ENCODE measurements at places on chromosomes 5 and 9. TPM values are rescaled to one million over a fixed set of nuclear protein-coding genes. Genes with fewer than 3 reads are reported as not detected.

Gene DIPK1B
- 6.6 TPM for total RNA-seq

Gene SH3TC2
- 0.30 TPM for total RNA-seq

Gene TLX3
- 20.1 TPM for total RNA-seq

DNA sequence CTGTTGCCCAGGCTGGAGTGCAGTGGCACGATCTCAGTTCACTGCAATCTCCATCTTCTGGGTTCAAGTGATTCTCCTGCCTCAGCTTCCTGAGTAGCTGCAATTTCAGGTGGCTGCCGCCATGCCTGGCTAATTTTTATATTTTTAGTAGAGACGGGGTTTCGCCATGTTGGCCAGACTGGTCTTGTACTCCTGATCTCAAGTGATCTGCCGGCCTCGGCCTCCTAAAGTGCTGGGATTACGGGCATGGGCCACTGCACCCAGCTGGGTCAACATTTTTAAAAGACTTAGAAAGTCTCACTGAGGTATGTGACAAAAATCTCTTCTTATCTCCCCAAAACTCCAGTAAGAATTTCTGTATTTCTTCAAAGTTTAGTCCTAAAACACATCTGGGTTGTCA is 211.6 kb downstream of the CTNND2 start:
- no peak for DNase-seq

Gene CSF1R
- not detected for total RNA-seq

- DNase-seq = no peak
Measured at GRCh38 chr5:38657020-38657419, 100.6 kb upstream of the LIFR start.

Gene CBY3
- total RNA-seq = not detected

- DNase-seq = no peak
Measured at GRCh38 chr9:129209580-129209979, 31.5 kb upstream of the IER5L start.

Gene APBA1
- 1.7 TPM for total RNA-seq

- no peak for DNase-seq
Measured at GRCh38 chr9:18126831-18127498, 347.0 kb upstream of the ADAMTSL1 start.

Gene PCDHA5
- 0.39 TPM for total RNA-seq

DNA sequence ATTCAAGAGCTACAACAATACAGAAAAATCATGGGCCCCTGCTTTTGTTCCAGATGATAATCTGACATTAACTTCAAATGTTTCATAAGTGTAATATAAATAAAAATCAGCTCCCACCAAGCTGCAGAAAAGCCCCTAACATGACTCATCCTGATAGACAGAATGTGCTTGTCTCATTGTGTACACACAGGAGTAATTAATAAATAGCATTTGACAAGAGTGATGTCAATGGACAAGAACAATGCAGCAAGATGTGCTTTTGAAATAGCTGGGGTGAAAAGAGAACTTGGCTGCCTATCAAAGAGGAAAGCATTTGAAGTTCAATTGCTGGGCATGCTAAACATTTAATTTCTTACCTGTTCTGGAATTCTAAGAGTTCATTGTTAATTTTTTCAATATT is 79.2 kb downstream of the DNAH5 start:
- no peak for DNase-seq

Gene REEP2
- total RNA-seq = 12.3 TPM

DNA sequence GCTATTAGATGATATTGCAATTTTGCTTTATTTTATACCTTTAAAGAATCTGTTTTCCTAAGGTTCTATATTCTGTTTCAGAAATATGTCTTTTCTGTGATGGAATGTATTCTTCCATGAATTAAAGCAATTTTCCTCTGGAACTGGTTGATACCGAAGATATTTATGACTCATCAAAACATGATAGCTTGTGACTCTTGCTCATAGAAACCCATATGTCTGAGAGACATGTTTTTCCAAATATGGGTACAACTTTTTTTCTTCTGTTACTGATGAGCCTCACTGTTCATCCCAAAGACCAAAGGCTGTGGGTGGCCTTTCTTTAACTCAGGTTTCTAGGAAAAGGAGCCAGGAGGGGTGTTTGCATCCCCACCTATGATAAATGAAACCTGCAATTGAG is 126.1 kb upstream of the PAPPA start:
- peak; percentile 35 for DNase-seq

- DNase-seq = no peak
Measured at GRCh38 chr5:144195448-144195847, 24.8 kb downstream of the KCTD16 start.

- no peak for DNase-seq
Measured at GRCh38 chr5:41517909-41518308, 7.5 kb upstream of the PLCXD3 start.

GRCh38 chr9:97591535-97591934 is 41.6 kb downstream of the TSTD2 start:
- DNase-seq = no peak

DNA sequence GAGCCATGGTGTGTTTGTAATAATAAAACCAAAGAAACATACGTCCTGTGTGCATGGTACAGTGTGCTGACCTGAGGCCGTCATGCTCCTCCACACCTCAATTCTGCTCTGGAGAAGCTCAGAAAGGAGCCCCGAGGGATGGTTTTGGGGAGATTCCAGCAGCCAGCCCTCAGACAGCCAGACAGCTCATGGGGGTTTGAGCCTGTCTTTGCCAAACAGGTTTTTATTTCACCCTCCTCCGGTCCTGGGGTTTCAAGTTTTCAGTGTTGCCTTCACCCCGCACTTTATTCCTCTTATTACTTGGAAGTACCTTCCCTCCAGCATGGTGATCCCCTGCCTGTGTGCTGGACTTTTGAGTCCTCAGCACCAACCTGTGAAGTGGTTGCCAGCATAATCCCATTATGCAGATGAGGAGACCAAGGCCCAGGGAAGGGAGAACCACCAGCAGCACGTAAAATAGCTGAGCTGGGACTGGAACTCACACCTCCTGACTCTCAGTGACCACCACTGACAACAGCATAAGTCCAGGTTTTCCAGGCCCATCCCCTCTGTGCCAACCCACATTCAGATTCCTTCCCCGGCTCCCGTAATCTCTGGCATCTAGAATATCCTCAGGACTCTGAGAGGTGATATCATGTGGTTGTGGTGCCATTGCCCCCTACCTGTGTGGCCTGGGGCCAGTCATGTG is 35.1 kb downstream of the TGFBI start:
- no peak for DNase-seq

DNA sequence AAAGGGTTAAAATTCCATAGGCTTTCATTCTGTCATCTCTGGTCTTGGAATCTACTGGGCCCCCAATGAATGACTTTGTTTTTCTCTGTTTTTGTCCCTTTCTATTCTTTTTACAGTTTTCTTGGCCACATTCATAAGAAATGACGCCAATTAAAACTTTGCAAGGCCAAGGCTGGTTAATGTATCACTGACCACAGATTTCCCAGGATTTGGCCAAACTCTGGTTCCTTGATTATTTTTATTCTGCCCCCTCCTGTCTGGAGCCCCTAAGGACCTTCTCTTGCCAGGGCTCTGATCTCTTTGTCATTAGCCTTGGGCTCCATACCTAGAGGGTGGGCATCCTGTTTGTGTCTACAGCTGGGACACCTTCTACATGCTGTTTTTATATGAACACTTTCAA is 388.9 kb upstream of the PAPPA start:
- no peak for DNase-seq

DNA sequence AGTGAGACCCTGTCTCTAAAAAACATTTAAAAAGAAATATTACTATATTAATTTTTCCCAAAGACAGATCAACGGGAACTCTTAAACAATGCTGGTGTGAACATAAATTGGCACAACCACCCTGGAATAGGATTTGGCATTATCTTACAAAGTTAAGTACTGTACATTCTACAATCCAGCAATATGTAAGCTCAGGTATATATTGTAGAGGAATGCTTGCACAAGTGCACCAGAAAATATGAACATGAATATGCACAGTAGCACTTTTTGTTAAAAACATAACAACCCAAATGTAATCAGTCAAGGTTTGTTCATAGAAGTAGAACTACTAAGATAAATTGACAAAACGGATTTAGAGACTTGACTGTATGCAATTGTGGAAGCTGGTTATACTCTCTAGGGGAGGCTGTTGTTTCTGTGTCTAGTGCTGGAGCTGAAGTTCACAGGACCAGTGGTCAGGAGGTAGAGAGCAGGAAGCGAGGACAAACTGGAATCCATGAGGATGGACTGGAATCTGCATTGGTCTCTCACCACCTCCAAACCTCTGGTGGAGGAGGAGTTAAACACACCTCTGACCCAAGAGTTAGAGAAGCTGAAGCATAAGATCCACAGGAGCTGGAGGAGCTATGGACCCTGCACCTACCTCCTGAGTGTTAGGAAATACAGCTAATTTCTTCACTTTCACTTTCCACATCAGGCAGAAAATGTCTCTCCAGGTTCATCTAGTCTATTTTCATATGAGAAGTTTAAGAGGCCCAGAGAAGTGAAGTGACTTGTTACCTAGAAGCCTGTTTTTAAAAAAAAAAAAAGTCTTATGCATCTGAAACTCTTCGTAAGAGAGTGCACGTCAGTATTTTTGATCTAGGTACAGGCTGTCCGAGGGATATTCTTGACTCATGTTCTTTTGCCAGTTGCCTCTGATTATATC is 20.3 kb upstream of the RIC1 start:
- peak; percentile 18 for DNase-seq

Gene F2RL2
- total RNA-seq = 0.39 TPM

DNA sequence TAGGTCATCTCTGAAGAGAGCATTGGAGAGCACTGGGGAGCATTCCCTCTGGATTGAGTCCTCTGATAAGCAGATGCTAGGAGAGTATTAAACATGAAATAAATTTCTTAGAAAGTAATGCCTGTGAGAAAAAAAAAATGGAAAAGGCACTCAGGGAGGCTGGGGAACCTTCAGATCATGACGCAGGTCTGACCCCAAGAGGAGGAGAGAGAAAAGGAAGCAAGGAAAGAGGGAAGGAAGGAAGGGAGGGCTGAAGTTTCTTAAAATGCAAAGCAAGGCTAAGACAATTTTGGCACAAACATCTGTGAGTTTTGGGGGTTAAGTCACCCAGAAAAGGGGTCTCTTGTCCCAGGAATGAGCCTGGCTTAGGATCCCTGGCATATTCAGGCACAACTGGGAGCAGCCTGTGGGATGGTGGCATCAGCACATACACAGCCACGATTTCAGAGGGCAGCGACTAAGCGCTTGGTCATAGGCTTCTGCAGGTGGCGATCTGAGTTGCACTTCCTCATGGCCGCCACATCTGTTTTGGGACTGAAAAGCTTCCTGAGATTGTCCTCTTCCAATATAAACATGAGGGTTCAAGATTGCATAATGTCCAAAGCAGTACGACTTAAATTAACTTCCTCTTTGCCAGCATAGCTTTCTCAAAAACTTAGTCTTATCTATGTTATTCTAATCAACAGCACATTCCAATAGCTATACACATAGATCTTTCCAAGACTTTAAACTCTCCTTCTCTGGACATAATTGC is 692.7 kb downstream of the DNAH5 start:
- peak; percentile 36 for DNase-seq

DNA sequence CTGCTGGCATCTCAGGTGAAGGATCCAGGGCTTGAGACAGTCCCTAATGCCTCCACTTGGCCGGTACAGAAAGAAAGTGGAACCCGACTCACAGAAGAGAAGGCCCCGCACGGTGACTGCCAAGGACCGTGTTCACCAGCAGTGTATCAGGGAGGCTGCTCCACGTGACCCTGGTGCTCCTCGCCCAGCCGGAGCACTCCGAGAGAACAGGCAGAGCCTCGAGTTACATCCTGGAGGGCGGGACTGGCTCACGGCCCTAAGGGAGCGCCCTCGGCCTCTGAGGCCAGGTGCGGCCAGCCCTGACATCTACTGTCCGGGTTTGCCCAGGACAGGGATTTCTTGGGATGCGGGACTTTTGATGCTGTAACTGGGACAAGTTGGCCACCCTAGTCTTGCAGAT is 104.0 kb upstream of the SARDH start:
- DNase-seq = no peak

Gene RNF183
- not detected for total RNA-seq

GRCh38 chr9:4666042-4666699 is at the start of gene SPATA6L:
Gene SPATA6L, minus strand, starts transcription at chr9:4666480. Its CDS starts 230 bp downstream, at chr9:4666250.
- DNase-seq = peak; percentile 75

- DNase-seq = no peak
Measured at GRCh38 chr5:122181863-122182262, 52.5 kb downstream of the ZNF474 start.

- no peak for DNase-seq
Measured at GRCh38 chr9:7346144-7346543, 453.4 kb downstream of the DMAC1 start.

GRCh38 chr5:180649297-180650039 is at the start of gene FLT4:
Gene FLT4, minus strand, starts transcription at chr5:180649600. Its CDS starts 55 bp downstream, at chr5:180649545.
- DNase-seq = peak; percentile 30

GRCh38 chr9:4045556-4045955 is 254.3 kb downstream of the GLIS3 start:
- no peak for DNase-seq

GRCh38 chr9:87270221-87270847 is 227.3 kb upstream of the DAPK1 start:
- peak; percentile 76 for DNase-seq

DNA sequence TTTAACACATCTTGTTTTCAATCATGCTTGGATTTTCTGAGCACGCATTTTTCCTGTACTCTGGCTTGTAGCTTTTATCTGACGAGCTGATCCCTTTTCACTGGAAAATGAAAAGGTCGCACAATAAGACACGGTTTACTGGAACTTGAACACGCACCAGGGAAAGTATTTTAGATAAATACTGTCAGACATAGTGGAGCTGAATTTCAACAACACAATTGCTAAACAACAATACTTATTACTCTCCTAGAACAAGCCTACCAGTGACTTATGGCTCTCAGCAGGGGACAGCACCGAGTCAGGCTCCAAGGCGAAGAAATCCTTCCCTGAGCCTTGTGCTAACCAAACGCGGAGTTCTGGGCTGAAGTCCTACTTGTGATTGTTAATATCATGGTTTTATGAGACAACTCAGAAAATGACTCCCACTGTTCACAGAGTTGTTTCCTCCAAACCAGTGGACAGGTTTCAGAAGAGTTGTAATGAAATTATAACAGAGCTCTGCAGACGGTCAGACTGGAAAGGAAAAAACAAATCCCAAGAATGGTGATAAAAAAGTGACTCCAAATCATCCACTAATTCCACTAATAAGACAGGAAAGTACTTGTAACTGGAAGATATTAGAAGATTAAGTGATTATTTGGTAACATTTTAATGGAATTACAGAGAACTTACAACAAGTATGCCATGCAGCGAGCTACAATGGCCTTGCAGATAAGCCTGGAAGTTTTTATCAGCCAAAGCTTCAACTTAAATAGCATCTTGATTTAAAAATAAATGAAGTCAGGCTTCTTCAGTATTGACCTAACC is 359.6 kb downstream of the EBF1 start:
- DNase-seq = no peak

GRCh38 chr5:141871870-141872269 is 6.3 kb downstream of the PCDH1 start:
- no peak for DNase-seq

GRCh38 chr5:97455996-97456395 is 272.9 kb upstream of the RIOK2 start:
- no peak for DNase-seq

Gene DDX4
- total RNA-seq = not detected

GRCh38 chr5:14364576-14365472 is 216.8 kb upstream of the OTULINL start:
- DNase-seq = no peak
